ENCODE measurements at places on chromosomes 12 and 14.

- DNase-seq, result no peak
Observed at GRCh38 chr14:84520711-84521338, 1009.1 kb upstream of the FLRT2 start.

DNA sequence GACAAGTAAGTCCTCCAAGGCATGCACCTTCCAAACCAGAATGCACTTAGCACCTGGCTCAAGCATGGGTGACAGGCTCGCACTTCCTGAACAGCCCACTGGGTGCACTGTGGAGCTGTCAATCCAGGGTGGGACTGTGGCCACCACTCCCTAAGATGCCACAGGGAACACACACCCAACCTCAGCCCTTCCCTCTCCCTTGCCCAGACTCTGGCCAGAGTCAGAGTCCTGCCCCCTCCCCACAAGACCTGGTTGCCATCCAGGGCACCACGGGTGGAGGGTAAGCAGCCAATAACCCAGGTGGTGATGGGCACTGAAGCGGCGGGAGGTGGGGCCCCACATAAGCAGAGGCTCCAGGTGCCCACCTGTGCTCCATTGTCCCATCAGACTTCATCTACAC lies 160.6 kb downstream of the MYRFL start:
- no peak for DNase-seq

- DNase-seq, result no peak
Observed at GRCh38 chr12:55060470-55060869, 40.7 kb downstream of the NEUROD4 start.

DNA sequence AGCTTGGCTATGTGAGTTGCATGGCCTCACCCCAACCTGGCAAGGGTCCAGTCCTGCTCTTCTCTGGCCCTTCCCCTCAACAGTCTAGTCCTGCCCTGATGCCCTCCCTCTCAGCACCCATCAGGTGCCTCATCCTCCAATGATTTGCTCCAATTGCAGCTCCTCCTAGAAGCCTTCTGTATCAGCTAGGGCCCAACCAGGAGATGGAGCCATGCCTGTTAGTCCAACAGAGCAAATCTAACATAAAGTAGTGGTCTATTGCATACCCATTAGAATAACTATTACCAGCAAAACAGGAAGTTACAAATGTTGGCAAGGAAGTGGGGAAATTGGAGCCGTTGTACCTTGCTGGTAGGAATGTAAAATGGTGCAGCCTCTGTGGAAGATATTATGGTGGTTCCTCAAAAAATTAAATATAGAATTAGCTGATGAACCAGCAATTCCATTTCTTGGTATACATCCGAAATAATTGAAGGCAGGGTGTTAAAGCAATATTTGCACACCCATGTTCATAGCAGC lies 163.5 kb downstream of the VRK1 start:
- no peak for DNase-seq

- DNase-seq, result no peak
Observed at GRCh38 chr12:2628401-2628800, 166.4 kb upstream of the FKBP4 start.

GRCh38 chr12:49259452-49259851 lies 5.4 kb upstream of the TUBA1C start:
- DNase-seq, result no peak

GRCh38 chr14:79074510-79074909 lies 904.3 kb downstream of the NRXN3 start:
- DNase-seq, result no peak

DNA sequence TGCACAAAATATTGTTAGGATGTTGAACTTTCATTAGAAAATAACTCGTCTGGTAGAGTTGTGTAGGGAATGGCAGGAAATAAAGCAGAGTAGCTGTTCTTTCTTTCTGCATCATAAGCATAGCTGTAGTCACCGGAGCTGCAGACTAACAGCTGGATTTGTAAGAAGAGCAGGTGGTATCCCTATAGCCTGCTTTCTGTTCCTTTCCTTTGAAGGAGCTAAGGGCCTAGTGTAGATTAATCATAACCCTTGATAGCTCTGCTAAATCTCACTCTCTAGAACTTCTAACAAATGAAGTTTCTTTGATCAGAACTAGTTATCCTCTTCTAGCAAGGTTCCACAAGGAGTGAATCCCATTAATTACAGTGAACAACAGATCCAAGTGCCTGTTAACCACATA lies 3.5 kb downstream of the LMO3 start:
- DNase-seq, result no peak

- DNase-seq, result no peak
Observed at GRCh38 chr14:64193821-64194220, 100.3 kb downstream of the ESR2 start.

- peak; percentile 26 for DNase-seq
Observed at GRCh38 chr12:15856097-15856982, 25.8 kb upstream of the STRAP start.

- no peak for DNase-seq
Observed at GRCh38 chr12:79638490-79638889, 52.3 kb downstream of the PAWR start.

GRCh38 chr14:57928732-57929131 lies 62.8 kb upstream of the SLC35F4 start:
- DNase-seq, result no peak

- DNase-seq, result no peak
Observed at GRCh38 chr12:89384807-89385206, 32.5 kb upstream of the DUSP6 start.

DNA sequence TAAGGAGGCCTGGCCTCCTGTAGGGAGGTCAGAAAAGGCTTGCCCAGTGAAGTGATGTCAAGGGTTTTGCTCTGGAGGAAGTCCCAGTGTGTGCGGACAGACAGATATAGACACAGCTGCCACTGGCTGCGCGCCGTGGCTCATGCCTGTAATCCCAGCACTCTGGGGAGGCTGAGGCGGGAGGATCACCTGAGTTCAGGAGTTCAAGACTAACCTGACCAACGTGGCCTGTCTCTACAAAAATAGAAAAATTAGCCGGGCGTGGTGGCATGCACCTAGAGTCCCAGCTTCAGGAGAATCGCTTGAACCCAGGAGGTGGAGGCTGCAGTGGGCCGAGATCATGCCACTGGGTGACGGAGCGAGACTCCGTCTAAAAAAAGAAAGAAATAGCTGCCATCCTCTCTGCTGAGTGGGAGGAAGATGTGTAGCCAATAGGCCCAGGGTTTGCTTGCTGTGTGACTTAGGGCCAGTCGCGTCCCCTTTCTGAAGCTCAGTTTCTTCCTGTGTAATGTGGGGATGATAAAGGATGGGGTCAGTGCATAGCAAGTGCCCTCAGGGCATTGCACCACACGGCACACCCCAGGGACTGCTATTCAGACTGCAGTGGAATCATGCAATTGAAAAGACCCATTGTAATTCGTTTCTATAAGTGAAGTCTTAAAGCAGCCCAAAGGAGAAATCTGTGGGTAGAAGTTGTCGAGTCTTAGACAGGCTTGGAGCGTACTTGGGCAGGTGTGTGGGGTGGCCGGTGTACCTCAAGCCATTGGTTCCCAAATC lies 18.7 kb upstream of the MLEC start:
- DNase-seq, result no peak

GRCh38 chr14:67436006-67436866 lies 24.3 kb upstream of the PLEK2 start:
- DNase-seq, result no peak

- DNase-seq, result no peak
Observed at GRCh38 chr14:59687663-59688062, 111.1 kb upstream of the CCDC175 start.

DNA sequence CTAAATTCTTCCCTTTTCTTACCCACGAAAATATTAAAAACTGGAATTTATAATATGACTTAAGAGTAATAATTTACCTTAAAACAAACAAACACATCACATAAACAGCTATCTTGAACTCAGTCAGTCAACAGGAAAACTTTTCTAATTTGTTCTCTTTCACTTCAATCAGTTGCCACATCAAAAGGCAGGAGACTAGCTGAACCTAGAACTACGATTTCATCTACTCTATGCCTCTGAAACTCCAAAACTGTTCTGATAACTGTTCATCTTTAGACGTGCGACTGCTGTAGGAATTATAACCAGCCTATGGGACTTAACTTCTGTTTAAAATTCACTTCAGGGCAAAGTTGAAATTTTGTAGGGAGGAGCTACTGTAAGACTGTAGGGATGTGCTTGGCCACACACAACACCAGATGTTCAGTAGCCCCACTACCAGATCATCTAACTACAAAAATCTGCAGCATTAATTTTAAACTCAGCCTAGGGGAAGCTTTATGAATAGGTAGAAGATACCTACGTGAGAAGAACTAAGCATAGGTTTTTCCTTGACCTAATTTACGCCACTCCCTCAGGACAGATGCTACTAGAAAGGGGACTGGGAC lies 7.6 kb upstream of the RAD51AP1 start:
- no peak for DNase-seq

- no peak for DNase-seq
Observed at GRCh38 chr12:107873223-107873622, 98.7 kb downstream of the ASCL4 start.

GRCh38 chr12:80838024-80838658 lies 99.6 kb downstream of the LIN7A start:
- DNase-seq, result no peak

GRCh38 chr14:68661226-68662225 lies 131.3 kb downstream of the ZFP36L1 start:
- DNase-seq, result no peak

DNA sequence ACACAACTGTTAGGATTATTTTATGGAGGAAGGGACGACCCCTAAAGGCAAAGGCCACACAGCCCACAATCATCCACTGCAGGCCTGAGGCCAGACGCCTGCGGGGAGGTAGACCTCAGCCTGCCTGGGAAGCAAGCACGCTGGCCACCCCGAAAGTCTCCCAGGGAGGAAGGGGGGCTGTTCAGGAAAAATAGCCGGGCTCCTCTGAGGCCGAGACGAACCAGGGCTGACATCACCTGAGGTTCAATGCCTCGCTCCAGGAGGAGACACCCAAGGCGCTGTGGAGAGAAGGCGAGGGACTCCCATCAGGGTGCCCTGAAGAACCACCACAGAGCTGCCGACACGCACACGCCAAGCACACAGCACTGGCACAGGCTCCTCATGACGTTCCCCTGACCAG lies 127.4 kb downstream of the PIWIL1 start:
- no peak for DNase-seq

- no peak for DNase-seq
Observed at GRCh38 chr12:121949648-121950397, 31.4 kb downstream of the CFAP251 start.

GRCh38 chr14:81384900-81385299 lies 15.2 kb downstream of the STON2 start:
- DNase-seq, result no peak

DNA sequence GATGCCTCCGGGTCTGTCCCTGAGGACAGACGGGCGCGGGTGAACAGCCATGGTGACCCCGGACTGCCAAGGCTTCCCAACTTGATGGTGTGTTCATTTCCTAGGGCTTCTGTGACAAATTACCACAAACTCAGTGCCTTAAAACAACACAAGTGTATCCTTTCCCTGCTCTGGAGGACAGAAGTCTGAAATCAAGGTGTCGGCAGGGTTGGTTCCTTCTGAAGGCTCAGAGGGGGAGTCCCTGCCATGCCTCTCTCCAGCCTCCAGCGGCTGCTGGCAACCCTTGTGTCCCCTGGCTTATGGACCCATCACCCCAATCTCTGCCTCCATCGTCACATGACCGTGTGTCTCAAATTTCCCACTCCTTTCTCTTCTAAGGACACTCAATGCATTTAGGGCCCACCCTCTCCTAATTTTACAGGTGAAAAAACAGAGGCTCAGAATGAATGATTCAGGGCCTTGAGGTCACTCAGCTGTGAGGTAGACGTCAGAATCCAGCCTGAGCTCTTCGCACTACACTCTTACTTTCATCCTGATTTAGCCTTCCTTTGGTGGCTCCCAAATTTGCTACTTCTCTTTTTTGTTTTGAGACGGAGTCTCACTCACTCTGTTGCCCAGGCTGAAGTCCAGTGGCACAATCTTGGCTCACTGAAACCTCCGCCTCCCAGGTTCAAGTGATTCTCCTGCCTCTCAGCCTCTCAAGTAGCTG lies 45.4 kb downstream of the VCPKMT start:
- DNase-seq, result no peak

DNA sequence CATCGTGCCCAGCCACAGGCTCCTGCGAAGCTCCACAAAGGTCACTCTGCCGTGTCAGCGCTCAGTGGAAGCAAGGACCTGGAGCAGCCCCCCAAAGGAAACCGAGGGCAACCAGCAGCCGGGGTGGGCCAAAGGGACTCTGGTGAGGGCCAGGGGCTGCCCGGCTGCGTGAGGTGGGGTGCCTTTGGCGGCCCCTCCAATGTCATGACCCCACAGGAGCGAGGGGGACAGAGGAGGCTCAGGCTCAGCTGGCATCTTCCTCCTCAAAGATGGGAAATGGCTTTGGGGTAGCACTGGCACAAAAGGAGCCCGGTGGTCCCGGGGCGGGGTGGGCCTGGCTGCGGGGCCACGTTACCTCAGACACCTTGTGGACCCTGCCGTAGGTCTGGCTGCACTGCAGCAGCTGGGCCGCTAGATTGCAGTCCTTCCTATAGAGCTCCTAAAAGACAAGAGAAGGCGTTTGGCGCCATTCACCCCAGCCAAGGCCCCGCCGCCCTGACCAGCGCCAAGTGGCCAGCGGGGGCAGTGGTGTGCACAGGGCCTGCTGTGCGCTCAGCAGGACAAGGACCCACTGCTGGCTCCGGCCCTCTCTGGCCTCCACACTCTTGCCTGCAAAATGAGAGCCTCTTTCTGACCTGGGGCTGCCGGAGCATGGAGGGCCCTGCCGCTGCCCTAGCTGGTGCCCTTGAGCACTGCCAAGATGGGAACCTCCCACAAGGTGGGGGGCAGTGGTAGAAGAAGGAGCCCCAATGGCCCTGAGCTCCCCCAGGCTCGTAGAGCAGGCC lies 46.9 kb downstream of the BEGAIN start:
- DNase-seq, result no peak

DNA sequence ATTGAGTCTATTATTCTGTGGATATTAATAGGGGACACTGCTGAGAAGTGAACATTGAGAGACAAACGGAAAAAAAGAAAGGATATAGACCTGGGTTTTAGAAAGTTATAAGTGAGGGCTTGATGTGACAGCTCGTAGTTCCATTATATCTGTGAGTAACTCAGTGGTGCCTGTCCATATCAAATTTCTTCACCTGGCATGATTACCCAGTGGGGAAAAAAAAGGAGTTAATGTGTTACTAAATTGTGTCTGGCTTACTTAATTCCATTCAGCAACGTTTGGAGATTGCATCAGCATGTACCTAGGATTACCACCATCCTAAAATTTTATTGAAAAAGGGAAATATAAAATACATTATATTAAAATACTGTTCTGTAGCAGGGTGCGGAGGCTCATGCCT lies 1249.9 kb downstream of the SLC16A7 start:
- no peak for DNase-seq

DNA sequence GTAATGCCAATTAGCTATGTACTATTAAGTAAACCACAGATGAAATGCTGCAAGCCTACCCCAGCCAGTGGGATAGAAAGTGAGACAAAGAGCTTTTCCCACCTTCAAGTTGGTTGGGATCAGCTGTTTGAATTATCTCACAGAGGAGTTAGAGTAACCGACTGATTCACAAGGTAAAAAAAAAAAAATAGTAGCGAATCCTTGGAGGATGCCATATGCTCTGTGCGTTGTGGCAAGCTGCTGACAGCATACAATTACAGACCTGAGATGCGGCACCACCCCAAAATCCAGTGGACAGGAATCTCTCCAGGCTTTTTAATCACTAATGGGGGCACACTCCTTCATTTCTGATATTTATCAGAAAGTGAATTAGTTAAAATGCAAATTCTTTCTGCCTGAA lies 157.0 kb upstream of the RMST start:
- no peak for DNase-seq
